ENCODE measurements at places on chromosomes 11 and 22.

- DNase-seq, result no peak
These were observed 850.5 kb downstream of the KCNA4 start for GRCh38 chr11:29166306-29166705.

DNA sequence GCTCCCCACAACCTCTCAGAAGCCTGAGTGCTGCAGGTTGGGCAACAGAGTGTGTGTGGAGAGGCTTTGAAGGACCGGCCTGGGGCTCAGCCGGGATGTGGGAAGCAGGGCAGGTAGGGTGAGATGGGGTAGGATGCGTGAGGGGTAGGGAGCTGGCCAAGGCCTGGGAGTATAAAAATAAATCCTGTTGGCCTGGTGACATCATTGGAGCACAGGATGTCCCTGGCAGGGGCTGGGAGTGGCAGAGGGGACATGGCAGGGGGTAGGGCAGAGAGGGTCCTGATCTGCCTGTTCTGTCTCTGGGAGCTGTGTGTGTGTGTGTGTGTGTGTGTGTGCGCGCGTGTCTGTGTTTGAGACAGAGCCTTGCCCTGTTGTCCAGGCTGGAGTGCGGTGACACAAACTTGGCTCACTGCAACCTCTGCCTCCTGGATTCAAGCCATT lies 28.6 kb downstream of the TEF start:
- no peak for DNase-seq

DNA sequence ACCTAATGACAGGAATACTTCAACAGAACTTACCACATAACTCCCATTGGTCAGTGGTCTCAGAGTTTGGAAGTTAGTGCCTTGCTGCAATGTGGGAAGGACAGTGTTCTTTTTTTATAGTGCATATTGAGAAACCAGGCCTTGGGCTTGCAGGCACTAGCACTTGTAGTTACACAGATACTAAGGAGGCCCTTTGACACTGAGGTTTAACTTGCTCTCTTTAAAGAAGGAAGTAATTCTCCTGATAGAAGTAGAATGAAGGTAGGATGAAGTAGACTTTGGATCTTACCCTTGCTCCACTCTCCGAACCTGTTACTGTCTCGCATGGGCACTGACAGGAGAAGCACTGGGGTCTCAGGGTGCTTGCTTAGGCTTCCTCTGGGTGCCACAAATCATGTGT lies 31.0 kb upstream of the ST14 start:
- no peak for DNase-seq

GRCh38 chr11:61914471-61915171 lies 2.7 kb downstream of the RAB3IL1 start:
- DNase-seq, result no peak

- no peak for DNase-seq
These were observed 14.2 kb downstream of the KCNJ4 start for GRCh38 chr22:38440747-38441350.

DNA sequence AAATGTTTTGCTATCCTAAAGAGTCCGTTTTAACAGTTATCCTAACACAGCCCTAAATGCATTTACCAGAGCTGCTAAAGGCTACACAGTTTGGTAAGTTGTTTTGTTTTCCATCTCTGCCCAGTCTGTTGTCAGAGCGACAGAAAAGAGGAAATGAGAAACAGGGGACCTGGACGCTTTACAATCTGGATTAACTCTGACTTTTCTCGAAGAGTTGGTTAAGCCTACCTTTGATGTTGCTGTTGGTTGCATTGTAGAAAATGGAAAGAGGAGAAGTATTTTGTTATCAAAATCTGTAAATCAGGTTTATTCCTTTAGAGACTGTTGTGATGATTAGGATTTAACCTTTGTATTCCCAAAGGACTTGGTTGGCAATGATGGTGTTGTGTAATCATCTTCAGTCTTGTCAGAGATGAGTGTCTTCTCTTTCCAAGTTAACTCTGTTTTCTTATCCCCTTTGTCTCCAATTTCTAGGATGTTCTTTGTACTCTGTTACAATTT lies 481 bp downstream of the ANGPTL5 start:
- DNase-seq, result no peak

GRCh38 chr11:118659953-118660680 lies 19.3 kb downstream of the TREH start:
- DNase-seq, result no peak

DNA sequence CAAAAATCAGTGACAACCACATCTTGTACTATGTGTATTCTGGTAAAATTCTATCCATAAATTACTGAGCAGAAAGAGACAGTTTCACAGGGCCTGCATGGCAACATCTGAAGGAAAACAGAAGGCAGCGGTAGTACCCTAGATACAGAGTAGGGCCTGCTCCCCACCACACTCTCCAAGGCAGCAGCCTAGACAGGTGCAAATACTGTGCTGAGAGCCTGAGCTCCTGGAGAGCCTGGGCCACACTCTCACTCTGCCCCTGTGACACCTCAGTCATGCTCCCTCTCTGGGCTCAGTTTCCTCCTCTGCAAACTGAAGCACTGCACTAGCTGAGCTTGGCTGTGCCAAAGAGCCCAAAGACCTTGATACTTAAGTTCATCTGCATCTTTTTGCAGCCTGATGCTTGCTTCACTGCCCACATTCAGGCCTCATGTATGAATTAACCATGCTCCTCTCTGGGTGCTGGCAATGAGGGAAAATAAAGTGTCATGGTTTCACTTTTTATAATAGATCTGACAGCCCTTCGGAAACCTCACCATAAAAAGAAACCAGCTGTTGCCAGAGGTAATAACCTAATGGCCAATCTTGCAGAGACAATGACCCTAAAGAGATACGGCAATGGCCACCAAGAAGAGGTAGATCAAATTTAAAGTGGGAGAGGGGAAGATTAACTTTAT lies 104.7 kb downstream of the PLEKHA7 start:
- no peak for DNase-seq

GRCh38 chr22:47627556-47628253 lies 865.3 kb downstream of the TBC1D22A start:
- no peak for DNase-seq

- no peak for DNase-seq
These were observed 61.6 kb upstream of the CDON start for GRCh38 chr11:126124231-126124661.

DNA sequence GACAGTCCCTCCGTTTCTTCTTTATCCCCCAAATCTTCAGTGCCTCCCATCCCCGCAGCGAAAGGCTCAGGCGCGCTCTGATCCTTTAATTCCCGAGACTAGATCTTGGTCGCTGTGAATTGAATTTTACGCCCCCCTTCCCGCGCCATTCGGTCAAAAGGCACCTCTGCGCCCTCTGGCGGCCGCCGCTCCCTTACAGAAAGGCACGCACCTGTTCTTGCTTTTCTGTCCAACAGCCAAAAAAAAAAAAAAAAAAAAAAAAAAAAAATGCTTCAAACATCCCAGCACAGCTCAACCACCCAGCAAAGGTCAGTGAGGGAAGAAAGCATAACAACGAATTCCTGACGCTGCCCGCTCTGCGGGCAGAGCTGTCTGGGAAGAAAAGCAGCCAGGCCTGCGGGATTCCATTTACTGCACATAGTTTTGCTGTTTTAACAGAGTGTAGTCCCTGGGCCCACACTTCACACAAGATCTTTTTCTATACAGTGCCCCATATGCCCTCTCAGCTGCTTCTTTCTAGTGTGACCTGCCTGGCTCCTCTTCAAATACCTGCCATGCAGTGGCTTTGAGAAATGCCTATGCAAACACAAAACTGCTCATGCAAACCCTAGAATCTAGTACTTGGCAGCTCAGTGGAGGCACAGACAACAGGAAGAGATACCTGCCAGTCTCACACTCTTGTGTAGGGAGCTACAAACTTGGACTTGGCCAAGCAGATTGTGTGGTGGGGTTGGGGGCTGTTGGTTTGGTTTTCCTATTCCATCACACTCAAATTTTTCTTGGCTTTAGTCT lies 1.3 kb upstream of the ESAM start:
- peak; percentile 75 for DNase-seq

DNA sequence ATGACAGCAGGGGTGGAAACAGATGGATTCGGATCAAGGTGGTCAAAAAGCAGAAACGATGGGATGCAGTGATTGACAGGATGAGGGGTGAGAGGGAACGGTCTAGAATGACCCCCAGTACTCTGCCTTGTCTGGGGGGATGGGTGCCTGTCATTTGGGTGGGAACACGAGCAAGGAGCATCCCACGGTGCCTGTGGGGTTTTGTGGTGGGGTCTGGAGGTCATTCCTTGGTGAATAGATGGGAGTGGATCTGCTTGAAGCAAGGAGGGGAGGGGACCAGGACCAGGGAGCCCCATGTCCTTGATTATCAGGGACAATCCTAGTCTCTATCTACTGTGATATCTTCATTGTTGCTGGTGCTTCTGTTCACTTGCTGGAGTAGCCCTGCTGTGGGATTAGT lies 8.1 kb upstream of the CERK start:
- DNase-seq, result no peak

DNA sequence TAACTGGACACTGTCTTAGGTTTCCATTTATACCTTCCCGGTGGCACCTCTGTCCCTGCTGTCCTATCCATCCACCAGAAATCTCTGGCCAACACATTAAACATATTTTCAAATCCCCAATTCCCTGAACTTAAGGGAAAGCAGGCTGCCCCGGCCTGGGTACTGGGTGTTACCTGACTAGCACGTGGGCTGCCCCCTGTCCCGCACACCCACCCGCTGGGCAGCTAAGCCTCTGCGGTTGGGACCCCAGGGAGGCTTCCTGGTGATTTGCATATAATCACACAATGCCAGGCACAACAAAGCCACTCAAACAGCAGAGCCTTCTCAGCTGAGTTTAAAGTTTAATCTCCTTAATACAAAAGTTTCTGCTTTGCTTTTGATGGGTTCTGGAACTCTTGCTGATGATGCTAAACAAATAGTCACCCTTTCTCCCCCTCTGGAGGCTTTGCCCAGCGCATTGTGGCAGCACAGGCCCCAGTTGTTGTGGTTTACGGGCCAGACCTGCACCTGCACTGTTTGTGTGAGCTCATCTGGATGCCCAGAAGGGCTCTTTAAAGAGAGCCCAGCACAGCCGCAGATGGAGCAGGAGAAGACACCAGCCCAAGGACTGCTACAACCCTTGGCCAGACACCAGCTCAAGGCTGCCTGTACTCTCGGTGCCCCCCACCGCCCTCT lies 59.9 kb upstream of the POU2AF1 start:
- DNase-seq, result no peak

DNA sequence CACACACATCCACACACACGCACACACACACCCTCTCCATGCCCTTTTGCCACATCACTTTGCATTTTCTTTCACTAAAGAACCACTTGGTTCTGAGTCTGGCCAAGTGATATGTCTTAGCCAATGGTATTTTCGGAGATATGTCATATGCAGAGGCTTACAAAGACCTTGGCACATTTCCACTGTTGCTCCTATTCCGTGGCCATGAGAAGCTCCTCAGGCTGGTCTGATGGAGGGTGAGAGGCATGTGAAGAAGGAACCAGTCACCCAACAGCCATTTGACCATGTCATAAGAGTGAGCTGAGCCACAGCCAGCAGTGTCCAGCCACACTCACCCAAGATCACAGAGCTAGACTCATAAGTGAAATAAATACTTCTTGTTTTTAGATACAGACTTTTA lies 212.6 kb upstream of the NAV2 start:
- DNase-seq, result no peak

DNA sequence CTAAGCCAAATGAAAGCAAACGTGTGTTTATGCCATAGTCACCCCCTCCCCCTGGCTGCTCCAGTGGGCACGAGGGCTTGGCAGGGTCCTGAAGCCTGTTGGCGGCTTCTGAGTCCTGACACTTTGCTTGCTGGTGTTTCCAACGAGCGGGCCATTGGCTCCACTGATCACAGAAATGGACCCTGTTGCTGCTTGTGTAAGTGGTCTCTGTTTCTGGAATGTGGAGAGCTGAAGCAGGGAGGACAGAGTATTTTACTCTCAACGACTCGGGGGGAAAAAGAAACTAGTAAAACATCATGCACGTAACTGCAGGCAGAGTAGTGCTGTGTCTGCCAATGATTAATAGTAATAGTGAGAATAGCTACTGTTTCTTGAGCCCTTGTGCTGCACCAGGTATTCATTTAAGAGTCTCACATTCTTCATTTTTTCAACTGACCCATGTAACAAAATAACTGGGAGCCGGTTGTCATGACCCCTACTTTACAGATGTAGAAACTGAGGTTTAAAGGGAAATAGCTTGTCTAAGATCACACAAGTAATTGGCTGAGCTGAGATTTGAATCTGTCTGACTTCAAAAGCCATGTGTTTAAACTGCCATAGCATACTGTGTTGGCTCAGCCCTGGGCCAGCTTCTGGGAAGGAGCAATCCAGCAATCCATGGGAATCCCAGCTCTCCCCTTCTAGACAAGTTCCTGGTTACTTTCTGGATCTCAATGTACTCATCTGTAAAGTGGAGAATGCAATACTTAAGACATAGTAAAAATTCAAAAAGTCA lies 526.7 kb downstream of the INSC start:
- DNase-seq, result no peak

GRCh38 chr22:36409911-36410756 lies 22.4 kb upstream of the MYH9 start:
- DNase-seq, result peak; percentile 38

- DNase-seq, result no peak
These were observed 44.0 kb downstream of the SOX6 start for GRCh38 chr11:16312233-16312765.

Measured in stimulated activated CD4-positive, alpha-beta T cell treated with anti-CD3 and anti-CD28 coated beads, TNF-alpha, amount 100 ng/mL, for 4 hours (primary cell).